H1 (cell line): ENCODE measurements at places on chromosomes 1 and 21.

DNA sequence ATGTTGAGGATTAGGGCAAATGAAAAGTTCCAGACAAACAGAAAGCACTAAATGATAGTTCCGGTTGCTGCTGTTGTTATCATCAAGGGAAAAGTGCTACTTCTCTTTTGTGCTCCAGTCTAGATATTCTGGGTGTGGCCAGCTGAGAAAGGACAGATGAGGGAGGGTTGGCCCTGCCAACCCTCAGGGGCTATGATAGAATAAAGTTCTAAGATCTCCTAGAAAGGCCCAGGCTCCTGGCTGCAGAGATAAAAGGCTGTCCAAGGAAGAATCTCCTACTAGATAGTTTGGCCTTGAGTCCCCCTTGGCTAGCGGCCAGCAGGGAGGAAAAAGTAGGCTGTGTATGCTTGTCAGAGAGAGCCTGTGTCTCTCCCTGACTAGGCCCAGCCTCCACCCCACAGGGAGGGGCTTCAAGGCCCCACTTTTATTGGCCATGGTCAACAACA, 31.5 kb downstream of the RIMS3 start:
- H3K27me3 ChIP-seq: no peaks in the 10 kb centered on the region
- DNase-seq: no peak
- no peak overlapping the region for H3K27ac ChIP-seq
- H3K36me3 ChIP-seq: no peaks in the 10 kb centered on the region

DNA sequence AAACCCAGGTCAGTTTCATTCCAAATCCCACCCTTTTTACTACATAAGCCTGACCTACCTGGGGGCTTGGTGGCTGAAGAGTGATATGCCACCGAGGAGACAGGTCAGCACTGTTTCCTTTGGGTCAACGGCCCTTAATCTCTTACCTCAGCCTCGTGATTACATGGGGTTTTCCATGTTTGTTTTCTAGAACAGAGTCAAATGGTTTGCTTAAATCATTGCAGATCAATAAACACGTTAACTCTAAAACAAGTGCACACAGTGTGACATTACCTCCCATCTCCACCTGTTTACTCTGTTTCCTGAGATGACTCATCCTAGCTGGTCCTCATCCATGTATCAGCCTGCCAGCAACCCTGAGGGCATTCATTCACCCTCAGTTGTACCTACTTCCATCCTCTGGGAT, 40.8 kb upstream of the TP53BP2 start:
- no peaks in the 10 kb centered on the region for H3K36me3 ChIP-seq
- DNase-seq: no peak
- no peak overlapping the region for H3K4me3 ChIP-seq
- no peaks in the 10 kb centered on the region for H3K27me3 ChIP-seq
- H3K4me1 ChIP-seq: peaks cover 3% of the 10 kb centered on the region

DNA sequence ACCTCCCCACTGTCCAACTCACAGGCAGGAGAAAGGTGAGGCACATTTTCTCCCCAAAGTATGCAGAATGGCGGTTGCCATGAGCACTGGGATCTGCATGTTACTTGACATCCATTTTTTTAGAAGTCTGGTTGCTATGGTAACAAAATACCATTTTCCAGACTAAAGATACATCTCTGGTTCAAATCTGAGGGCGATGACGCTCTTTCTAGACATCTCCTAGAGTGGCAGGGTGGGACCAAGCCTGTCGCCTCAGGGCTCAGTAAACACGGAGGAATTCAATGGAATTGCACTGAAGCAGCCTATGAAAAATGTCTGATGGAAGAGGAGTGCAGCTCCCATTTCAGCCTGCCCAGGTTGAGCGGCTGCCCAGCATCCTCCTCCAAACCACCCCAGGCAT, 21.5 kb upstream of the FAM43B start:
- peaks cover 6% of the 10 kb centered on the region; the same call in 1 of the 2 replicates for H3K27me3 ChIP-seq
- H3K27ac ChIP-seq: no peak overlapping the region
- no peaks in the 10 kb centered on the region for H3K36me3 ChIP-seq
- no peak overlapping the region for H3K4me3 ChIP-seq

- H3K27ac ChIP-seq: no peak overlapping the region
- no peak overlapping the region for H3K4me3 ChIP-seq
- H3K36me3 ChIP-seq: no peaks in the 10 kb centered on the region
Measured at GRCh38 chr21:16570171-16570570, 840.4 kb downstream of the USP25 start.

DNA sequence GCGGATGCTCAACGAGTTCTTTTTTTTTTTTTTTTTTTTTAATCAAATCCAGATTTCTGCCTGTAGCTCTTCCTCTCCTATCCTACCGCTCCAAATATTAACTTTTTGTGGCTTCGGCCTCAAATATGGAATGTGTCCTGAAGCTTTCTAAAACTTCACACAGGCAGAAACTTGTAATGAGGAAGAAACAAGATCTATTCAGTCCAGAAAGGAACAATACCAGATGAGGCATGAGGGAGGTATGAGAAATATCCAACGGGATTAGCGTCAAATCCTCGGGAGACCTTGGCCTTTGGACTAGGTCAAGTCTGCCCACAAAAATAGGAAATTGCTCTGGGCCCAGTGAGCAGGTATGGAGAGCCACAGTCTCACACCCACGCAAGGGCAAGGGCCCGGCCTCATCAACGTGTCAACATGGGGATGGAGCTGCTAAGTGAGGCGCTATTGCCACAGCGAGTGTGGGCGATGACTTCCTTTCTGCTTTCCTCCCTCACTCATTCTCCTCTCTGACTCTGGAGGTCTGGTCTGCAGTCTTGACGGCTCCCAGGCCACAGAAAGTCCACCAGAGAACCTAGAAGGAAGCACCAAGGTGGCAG, 66.6 kb downstream of the BCAR3 start:
- no peaks in the 10 kb centered on the region for H3K36me3 ChIP-seq
- H3K27me3 ChIP-seq: no peaks in the 10 kb centered on the region
- no peak for DNase-seq
- H3K4me1 ChIP-seq: peaks cover 19% of the 10 kb centered on the region

DNA sequence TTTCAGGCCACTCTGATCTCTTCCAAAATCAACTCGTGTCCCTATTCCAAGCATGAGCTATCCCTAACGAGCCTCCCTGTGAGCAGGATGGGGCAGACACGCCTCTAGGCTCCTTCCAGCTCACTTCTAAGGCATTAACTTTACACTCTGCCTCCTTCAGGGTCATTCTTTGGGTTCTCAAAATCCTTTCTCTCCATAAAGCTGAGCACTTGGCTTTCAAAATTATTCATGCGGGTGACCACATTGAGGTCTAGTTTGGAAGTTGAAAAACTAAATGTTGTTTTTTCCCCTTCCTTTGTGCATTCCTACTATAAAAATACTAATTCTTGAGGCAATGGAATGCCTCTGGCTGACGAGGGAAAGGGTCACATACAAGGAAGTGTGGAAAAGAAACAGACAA, 33.5 kb upstream of the BMP8B start:
- H3K27ac ChIP-seq: no peak overlapping the region
- H3K4me1 ChIP-seq: no peaks in the 10 kb centered on the region
- H3K27me3 ChIP-seq: no peaks in the 10 kb centered on the region
- no peak overlapping the region for H3K4me3 ChIP-seq
- no peaks in the 10 kb centered on the region for H3K36me3 ChIP-seq

DNA sequence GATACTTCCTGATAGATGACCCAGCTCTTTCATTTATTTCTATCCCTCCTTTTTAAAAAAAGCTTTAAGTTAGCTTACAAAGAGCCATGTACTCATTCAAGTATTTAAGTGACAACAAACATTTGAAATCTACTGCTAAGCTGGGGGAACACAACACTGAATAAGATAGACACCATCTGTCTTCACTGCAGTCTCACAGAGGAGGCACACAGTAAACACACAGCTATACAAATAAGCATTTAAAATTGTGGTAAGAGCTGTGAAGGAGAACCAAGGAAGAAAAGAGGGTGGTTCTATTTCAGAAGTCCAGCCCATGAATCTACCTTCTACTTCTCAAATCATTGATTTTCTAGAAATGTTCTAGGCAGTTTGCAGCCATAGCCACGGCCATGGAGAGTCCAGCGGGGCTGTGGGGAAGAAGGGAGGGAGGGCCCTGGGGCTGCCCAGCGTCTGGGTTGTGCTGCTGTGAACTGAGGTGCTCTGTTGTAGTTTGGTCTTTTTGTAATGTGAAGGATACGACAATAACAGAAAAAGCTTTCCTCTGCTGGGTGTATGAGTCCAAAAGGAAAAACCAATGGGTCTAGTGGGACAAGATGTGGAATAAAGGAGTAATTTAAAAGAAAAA, 28.2 kb downstream of the PRDM2 start:
- peaks cover 38% of the 10 kb centered on the region for H3K27me3 ChIP-seq
- no peak for DNase-seq
- no peak overlapping the region for H3K27ac ChIP-seq
- H3K4me3 ChIP-seq: no peak overlapping the region
- no peaks in the 10 kb centered on the region for H3K36me3 ChIP-seq

DNA sequence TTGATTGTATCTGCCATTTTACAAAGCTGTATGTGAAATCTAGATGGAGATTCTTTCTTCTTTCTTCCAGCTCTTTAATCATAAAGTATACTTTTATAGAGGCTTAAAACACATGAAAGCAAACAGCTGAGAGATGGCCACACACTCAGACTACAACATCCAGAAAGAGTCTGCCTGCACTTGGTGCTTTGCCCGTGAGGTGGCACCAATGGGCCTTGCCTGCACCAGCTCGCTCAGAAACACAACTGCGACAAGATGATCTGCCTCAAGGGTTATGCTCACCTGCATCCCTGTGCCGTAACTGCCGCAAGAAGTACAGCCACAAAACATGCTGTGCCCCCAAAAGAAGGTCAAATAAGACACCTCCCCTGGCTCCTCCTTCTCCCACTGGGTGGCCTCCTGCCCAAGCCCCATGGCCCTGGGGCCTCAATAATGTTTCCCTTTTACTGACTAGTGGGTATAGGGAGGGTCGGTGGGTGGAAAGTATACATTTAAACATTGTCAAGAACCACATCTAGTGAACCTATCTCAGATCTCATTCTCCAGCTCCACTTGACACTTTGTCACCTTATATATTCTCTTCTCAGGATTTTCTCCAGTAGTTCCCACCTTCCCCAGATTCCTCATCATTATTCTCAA, 66.7 kb upstream of the ANGPTL3 start:
- peak; percentile 60 for DNase-seq
- H3K27me3 ChIP-seq: no peaks in the 10 kb centered on the region
- H3K4me1 ChIP-seq: no peaks in the 10 kb centered on the region
- H3K36me3 ChIP-seq: no peaks in the 10 kb centered on the region; the same call in 1 of the 2 replicates
- no peak overlapping the region for H3K27ac ChIP-seq

- H3K27me3 ChIP-seq: no peaks in the 10 kb centered on the region
- 0 out of 2 replicates have a peak, but pooled peaks cover 2% of the 10 kb centered on the region for H3K36me3 ChIP-seq
- H3K27ac ChIP-seq: no peak overlapping the region
- no peak for DNase-seq
- H3K4me1 ChIP-seq: no peaks in the 10 kb centered on the region
Measured at GRCh38 chr1:209989525-209989924, 51.5 kb downstream of the SYT14 start.
